ENCODE measurements at places on chromosomes 5 and 9. TPM values are rescaled to one million over a fixed set of nuclear protein-coding genes. Genes with fewer than 3 reads are reported as not detected.

DNA sequence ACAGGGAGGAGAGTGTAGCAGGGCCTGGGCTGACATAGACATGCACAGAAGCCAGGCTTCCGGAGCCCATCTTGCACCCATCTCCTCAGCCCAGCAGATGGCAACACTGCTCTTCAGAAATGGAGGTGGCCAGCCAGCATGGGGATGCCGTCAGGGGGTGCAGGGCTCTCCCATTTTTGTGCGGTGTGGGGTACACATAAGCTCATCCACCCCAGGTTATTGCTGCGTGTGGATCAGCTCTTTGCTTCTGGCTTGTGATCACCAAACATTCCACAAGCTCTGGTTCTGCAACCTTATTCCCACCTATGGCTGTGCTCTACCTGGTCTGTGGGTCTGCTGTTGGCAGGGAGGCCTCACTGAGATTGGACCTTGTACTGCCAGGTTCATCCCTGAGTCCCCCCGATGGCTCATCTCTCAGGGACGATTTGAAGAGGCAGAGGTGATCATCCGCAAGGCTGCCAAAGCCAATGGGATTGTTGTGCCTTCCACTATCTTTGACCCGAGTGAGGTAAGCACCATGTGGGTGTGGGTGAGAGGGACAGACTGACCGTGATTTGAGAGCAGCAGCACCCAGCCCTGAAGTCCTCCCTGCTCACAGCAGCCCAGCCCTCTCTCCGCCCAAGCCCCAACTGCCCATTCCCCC lies 17.3 kb downstream of the SLC22A5 start:
- DNase-seq: no peak

DNA sequence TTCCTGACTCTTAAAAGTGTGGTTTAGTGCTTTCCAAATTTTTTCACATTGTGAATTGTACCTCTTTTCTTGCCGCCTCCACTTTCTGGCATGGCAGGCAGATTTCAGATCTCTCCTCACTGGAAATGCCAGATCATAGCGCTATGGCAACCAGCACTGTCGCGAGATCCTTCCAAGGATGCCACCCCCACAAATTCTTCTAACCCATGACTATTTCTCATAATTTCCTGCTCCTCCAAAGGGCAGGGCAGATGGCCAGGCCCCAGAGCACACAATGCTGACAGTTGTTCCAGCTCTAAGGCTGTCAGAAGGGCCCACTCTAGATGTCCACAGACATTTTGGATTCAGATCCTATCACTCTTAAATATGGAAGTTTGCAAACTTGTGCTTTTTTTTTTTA lies 446.2 kb upstream of the RIOK2 start:
- DNase-seq: no peak

DNA sequence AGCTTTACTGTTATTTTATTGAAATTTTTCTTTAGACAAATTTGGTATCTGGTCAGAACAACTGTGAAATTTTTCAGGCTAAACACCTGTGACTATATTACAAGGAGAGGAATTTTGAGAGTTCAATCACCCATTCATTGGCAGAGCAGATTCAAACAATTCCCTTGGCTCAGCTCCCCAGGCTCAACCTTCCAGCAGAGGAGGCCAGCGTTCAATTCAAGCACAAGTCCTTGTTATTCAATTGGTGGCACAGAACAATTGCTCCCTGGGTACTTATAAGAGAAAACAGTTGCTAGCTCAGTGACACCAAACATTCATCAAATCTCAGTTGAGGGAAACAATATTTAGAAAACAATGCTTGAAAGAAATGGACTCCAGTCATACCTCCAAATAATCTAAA lies 83.3 kb downstream of the SUSD1 start:
- no peak for DNase-seq

DNA sequence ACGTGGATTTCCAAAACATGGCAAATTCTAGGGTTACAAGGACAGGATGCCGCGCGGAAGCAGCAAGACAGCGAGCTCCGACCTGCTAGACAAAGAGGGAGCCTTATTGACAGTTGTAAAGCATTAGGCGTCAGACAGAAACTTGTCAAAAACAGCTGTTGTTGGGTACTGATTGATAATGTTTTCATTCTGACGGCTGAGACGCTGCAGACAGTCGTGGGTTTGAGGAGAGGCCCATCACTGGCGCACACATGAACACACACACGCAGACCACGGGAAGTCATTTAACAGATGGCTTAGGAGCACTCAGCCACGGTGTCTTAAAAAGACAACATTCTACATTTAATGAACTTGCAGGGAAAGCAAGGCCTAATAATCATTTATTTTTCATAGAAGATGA lies 324.0 kb downstream of the NDUFS4 start:
- DNase-seq: no peak

DNA sequence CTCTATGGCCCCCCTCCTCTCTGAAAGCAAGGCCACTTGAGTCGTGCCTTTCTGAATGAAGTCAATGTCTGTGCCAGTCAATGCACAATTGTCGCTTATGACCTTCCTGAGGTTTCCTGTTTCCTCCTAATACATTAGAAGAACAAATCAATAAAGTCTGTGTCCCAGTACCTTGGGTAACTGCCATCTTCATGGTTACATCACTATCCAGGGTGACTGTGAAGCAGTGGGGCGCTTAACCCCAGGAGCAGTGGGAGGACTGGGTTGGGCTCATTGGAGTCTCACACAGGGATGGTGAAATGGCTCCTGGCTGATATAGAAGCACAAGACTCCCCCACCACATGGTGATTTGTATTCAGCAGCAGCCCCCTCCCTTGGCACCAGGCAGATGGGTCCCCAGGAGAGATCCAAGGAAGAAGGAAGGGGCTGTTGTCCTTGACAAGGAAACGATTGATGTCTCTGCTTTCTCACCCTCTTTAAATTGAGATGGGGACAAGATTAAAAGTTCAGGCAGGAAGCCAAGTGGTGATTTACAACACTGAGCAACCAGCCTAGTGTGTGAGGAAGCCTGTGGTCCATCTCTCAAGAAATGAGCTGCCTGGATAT lies 261.9 kb upstream of the ZNF462 start:
- DNase-seq: no peak

The DAP gene
- 106 TPM for total RNA-seq

DNA sequence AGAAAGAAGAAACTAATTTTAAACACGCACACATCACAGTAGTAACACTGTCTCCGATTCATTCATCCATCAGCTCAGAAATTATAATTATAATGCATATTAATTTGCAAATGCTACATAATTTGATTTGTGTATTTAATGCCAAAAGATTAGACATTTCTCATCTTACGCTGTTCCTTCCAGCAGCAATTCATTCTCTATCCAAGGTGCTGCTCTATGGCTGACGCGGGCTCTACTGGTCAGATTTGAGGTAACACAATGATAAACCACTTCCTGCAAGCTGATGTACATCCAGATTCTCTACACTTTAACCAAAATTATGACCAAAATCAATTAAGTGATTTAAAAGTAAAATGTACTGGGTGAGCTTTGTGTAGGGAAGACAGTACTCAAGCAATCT lies 77.9 kb upstream of the ICE1 start:
- DNase-seq: no peak

- no peak for DNase-seq
Measured at GRCh38 chr9:107631788-107632187, 142.2 kb upstream of the KLF4 start.

DNA sequence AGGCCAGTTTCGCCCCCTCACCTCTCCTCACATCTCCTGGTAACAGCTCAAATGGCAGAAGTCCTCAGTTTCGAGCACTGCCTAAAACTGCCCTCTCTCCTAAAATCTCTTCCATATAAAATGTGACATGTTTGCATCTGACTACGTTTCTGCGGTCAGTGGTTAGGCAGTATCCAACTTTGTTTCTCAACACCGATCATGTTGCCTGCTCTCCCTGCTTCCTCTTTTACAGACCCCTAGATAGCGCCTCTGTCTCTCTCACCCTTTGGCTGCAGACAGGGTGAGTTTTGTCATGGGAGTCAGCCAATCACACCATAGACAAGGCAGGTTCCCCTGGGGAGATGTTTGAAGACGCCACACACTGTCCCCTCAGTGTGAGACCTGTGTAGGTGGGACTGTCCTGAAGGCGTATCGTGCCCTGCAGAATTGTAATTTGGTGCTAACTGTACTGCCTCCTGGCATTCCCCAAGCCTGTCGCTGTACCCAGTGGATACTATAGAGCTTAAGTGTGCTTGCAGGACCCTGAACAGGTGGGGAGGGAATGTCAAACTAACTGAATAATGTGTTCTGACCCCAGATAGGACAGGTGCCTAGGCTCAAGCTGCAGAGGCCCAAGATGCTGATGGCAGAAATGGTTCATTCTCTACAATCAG lies 1.1 kb downstream of the HEXB start:
- DNase-seq: no peak

- DNase-seq: no peak
Measured at GRCh38 chr9:129312251-129313122, 134.4 kb upstream of the IER5L start.

GRCh38 chr5:62093976-62094375 lies 212.0 kb upstream of the KIF2A start:
- no peak for DNase-seq

GRCh38 chr5:174444479-174445188 lies 279.7 kb upstream of the MSX2 start:
- DNase-seq: no peak

The TAF1L gene
- not detected for total RNA-seq

The GPR150 gene
- total RNA-seq: 0.82 TPM

DNA sequence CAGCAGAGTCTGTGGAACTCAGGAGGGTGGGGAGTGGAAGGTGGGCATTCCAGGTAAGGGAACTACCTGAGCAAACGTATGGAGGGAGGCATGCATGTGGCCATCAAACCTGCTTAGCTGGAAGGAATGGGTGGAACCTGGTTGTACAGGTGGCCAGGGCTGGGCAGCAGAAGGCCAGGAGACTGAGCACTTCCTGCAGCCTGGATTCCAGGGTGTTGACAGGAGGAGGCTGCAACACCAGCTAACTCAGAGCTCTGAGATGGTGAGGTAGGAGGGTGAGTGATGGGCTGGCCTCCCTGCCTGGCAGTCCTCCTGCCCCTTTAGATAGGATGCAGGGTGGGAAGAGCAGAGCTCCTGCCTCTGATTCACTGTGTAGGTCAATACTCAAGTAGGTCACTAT lies 92.5 kb upstream of the CPEB4 start:
- no peak for DNase-seq

The PCDHA11 gene
- not detected for total RNA-seq

Measured in glomerular endothelial cell (primary cell).